ENCODE measurements at places on chromosomes 1 and 21. TPM values are rescaled to one million over a fixed set of nuclear protein-coding genes. Genes with fewer than 3 reads are reported as not detected.

DNA sequence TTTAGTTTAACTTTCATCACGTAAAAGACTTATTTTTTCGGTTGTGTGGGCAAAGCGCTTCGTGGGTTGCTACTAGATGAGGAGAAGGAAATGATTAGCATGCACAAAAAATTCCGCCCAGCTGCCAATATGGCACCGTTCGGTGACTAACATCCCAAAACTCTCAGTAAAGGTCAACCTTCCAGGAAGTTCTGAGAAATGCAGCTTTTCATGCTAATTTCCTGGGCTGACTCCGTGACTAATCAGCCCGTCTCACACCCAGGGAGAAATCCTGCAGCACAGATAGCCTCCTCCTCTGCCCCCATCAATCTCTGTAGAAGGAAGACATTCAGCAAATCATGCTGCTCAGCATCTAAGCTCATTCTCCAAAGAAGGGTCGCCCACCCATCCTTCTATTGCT is 34.1 kb downstream of the TMCO4 start:
- no peak for DNase-seq

DNA sequence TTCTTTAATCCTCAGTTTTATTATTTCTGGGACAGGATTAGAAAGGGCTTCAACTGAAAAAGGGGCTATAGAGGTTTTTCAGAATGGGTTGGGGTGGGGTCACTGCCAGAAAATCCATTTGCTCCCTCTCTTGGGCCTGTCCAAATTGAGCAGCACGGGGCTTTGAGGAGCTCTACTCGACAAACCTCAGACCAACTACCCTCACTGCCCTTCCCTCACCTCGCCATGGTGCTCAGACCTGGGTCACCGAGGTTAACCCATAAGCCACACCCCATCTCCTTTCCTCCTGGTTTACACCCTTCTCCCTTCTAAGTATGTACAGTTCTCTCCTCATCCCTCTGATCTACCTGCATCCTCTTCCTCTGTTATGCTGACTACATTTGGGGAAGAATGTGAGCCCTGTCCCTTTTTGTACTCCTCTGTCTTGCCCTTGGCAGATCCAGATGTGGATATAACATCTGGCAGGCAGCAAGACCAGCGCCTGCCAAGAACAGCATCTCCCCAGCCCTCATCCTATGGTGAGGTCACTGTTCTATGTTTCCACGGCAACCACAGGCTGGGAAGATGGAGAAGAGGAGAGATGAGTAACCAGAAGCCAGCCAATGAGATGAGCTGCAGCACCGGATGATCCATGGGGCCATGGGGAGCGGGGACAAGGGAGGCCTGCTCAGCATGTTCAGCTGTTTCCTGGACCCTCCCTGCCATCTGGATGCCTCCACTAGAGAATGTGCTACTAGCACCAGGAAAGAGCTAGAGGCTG is 3.7 kb upstream of the FABP3 start:
- no peak for DNase-seq

DNA sequence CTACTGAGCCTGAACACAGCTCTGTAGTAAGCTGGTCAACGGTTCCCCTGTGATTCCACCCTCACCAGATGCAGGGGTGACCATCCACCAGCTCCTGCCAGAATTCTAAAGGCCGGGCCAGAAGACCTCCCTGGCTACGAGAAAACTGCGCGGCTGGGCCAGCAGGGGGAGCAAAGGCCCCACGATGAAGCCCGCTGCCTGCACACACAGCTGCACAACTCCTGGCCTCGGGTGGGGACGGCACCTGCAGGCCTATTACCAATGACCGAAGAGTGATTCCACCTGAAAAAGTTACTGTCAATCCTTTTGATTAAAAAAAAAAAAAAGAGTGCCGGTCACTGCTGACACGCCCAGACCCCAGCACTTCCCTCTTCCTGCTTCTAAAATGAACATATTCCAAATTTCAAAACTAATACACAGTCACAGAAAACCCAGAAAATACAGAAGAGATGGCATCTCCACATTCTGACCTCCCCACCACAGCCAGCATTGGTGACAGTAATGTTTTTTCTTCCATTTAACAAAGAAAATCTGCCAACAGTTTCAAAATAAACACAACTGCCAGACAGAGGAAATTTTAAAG is 49.8 kb upstream of the RIPK4 start:
- DNase-seq = peak; percentile 48

DNA sequence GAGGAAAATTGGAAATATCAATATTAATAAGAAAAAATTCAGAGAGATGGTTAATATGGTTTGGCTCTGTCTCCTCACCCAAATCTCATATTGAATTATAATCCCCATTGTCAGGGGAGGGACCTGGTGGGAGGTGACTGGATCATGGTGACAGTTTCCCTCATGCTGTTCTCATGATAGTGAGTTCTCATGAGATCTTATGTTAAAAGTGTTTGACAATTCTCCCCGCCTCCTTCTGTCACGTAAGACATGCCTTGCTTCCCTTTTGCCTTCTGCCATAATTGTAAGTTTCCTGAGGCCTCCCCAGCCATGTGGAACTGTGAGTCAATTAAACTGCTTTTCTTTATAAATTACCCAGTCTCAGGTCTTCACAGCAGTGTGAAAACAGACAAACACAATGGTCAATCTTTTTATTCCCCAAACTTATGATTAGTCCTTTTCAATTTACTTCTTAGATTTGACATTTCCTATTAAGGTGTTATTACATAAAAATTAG is 11.0 kb downstream of the EGLN1 start:
- DNase-seq = no peak

- DNase-seq = no peak
These were observed 230.5 kb upstream of the ZRANB2 start for GRCh38 chr1:71311376-71311775.

DNA sequence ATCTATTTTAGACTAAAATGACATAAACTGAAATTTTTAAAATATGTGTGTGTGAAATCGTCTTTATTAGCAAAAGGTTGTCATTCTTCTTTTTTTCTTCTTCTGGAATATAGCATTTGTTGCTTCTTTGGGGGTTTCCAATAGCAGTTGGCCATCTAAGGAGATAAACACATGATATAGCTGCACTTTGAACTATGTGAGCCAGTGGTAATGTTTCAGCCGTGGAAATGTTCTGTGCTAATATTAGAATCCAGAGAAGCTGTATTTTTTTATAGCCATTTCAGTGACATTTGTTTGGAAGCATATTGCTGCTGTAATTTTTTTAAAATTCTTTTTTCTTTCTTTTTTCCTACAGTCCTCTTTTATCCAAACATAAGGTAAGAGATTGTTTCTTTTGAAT is 75.1 kb downstream of the CNST start:
- DNase-seq = no peak

DNA sequence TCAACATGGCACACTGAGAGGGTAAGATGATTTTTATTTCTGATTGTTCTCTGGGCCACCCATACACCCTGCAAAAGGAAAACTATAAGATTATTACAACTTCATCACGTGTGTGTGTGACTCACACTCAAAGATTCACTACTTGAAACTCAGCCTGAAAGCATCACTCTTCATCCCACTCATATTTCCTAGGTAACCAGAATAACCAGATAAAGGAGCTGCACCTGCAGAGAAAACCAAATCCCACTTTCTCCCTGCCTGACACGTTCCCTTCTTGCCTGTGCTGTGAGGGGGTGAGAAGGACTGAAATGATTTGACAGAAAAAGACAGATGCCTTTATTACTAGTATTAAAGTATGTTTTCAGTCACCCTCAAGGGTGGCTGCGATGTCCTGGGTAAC is 131.6 kb downstream of the TGFBR3 start:
- DNase-seq = no peak

- DNase-seq = no peak
These were observed 36.7 kb upstream of the PDC start for GRCh38 chr1:186497651-186498050.

- no peak for DNase-seq
These were observed 2.2 kb downstream of the LAD1 start for GRCh38 chr1:201396861-201397464.

DNA sequence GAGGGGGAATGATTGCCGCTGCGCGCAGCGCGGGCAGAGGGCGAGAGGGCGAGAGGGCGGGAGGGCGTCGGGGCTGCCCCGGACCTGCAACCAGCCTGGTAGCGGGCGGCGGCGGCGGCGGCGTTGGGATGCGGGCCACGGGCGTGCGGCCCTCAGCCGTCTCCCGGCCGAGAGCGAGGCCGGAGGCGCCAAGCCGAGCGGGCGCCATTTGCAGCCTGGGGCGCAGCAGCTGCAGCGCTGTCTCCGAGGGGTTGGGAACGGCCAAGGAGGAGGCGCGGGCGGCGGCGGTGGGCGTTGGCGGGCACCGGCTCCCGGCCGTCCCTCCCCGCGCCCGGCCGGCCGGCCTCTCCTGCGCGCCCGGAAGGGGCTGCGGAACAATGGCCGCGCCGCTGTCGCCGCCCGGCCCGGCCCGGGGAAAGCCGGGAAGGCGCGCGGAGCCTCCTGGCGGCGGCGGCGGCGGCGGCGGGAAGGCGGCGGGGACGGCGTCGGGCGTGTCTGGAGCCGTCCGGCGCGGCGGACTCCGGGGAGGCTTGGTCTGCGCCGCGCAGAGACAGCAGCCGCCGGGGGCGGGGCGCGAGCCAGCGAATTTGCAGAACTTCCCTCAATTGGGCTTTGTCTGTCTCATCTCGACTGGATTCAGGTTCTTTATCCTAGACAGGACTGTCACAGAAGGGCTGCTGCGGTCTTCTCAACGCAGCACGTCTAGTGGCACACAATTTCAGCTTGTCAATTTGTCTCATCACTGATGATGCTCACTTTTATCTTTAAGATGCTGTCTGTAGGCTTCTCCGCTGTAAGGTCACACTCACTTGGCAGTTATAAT is 35.7 kb downstream of the ZBTB8B start:
- DNase-seq = peak; percentile 74

DNA sequence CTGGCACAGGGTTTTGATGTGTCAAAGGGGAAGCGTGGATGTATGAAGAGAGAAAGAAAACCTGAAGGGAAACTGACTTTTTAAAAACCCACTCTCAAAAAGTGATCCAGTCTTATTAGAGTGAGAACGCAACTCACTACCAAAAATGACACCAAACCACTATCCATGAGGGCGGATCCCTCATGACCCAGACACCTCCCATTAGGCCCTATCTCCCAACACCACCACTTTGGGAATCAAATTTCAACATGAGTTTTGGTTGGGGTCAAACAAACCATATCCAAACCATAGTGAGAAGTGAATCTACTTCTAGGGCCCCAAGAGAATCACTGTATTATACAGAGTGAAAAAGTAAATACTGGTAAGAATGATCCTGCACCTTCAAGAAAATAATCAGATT is 53.5 kb downstream of the FNBP1L start:
- no peak for DNase-seq

DNA sequence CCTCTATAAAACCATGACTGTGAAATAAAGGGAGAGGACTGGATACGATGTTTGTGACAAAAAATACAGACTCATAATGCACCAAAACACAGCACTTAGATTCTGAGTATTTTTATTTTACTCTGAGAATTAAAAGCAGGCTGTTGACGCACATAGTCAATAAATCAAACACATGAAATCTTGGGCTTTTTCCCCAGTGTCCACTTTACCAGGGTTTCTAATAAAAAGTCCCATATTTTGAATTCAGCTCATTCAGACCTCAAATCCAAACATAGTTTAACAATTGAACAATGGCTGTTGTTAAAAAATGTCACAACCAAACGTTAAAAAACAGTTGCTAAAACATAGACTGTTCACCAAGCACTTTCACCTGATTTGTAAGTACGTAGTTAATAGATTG is 553.4 kb downstream of the LTN1 start:
- no peak for DNase-seq

DNA sequence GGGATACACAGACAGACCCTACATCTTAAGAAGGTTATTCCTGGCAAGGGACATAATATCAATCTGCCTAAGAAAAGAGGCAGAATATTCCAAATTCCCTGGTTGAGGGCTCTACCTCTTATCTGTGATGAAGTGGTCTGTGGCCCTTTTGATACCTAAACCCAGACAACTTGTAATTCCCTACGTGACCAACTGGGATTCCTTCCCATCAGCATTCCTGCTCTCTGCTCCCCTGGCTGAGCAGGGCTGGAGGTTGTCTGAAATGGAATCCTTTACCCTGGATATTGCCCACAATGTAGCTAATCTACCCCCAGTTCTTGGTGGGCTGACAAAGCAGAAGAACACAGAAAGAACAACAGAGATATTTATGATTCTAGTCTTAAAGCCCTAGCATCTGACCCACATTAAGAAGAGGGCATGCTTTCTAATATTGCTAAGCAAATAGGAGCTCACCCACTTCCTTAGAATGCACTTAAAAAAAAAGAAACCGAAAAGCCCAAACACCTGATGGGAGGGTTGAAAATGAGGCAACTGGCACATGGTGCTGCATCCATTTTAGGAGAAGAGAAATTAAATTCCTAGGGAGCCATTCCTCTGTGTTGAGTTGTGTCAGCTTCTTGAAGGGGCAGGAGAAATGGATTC is 36.8 kb downstream of the GADD45A start:
- DNase-seq = no peak

DNA sequence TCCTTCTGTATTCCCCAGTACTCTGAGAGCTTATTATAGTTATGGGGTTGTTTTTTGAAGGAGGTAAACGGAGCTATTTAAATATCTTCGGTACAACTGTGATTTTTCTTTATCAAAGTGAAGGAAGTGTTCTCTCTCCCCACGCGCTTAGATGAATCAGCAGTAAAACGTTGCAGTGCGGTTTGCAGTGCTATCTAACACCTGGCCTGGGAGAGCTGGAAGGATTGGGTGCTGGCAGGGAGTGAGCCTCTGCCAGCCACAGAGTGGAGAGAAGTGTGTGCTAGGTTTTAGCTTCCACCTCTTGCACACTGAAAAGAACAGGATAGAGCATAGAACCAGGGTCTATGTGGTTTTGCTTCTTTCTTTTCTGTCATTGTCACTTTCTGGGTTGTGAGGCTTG is 165.9 kb downstream of the SDCCAG8 start:
- DNase-seq = no peak

GRCh38 chr21:41559658-41560631 is 52.0 kb upstream of the TMPRSS2 start:
- DNase-seq = no peak

The FAM177B gene
- total RNA-seq = 0.16 TPM

The SLC22A15 gene
- total RNA-seq = 8.1 TPM

The LMX1A gene
- total RNA-seq = not detected

The NBPF11 gene
- 2.3 TPM for total RNA-seq

The TINAGL1 gene
- 697 TPM for total RNA-seq

The SPOCD1 gene
- not detected for total RNA-seq

Measured in heart left ventricle (tissue), 16 donors.